ENCODE measurements at places on chromosomes 4 and X.

GRCh38 chrX:56000174-56000573 lies 232.0 kb upstream of the KLF8 start:
- no peak for DNase-seq

GRCh38 chr4:173379929-173380328 lies 9.2 kb downstream of the SAP30 start:
- no peak for DNase-seq

DNA sequence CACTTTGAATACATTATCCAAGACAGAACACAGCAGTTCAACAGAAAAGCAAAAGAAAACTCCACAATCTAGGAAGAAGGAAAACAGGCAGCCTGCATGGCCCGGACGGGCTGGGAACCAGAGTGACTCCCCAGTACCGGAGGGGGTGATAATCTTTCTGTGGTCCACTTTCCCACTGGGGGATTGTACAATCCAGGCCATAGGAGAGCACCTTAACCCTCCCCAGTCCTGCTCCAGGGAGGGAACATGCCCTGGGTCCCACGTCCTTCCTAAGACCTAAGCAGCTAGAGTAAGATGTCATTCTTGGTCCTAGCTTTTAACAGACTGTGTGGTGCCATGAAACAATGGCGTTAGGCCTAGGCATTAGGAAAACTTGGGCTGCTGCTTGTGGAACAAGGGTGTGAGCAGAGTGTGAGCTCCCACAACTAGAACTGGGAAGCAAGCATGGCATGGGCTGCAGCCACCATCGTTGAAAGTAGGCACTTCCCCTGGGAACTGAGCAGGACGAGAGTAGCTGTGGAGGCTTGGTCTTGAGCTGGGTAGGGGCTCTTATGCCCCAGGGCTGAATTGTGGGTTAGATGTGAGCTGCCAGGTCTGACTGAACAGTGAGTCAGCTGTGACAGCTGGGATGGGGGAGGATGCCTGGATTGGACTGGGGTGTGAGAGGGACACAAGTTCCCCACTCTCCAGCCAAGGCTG lies 42.4 kb downstream of the NAT8L start:
- no peak for DNase-seq

GRCh38 chr4:70591955-70592582 lies at the start of gene AMBN:
TSS of gene AMBN (plus strand) at chr4:70592256. CDS start at chr4:70592359, 103 bp downstream.
- no peak for DNase-seq

- DNase-seq, result no peak
Observed at GRCh38 chrX:135489542-135489941, 30.9 kb upstream of the INTS6L start.

GRCh38 chrX:141668371-141668770 lies 30.2 kb downstream of the SPANXD start:
- DNase-seq, result no peak

DNA sequence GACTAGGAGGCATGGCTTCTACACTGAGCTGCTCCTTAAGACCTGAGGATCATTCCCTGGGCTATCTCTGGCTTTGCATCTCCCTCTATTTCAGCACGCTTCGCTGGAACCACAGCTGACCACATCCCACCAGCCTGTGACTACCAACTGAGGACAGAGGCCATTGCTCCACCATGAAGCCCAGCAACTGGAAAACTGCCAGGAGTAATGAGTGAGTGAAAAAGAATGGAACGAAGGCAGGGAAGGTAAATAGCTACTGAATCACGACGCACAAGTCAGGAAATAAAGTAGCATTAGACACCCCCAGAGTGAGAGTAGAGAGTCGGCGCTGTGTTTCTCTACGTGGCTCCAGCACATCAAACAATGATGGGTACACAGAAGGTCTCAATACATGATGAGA lies 314.7 kb downstream of the LDB2 start:
- peak; percentile 17 for DNase-seq

GRCh38 chr4:76016393-76016792 lies 6.9 kb downstream of the CXCL10 start:
- no peak for DNase-seq

GRCh38 chrX:106341823-106342222 lies 173.7 kb downstream of the PWWP3B start:
- DNase-seq, result no peak

- DNase-seq, result no peak
Observed at GRCh38 chrX:13742397-13743176, 8.0 kb downstream of the OFD1 start.
